ENCODE measurements at places on chromosomes 6 and 20.

DNA sequence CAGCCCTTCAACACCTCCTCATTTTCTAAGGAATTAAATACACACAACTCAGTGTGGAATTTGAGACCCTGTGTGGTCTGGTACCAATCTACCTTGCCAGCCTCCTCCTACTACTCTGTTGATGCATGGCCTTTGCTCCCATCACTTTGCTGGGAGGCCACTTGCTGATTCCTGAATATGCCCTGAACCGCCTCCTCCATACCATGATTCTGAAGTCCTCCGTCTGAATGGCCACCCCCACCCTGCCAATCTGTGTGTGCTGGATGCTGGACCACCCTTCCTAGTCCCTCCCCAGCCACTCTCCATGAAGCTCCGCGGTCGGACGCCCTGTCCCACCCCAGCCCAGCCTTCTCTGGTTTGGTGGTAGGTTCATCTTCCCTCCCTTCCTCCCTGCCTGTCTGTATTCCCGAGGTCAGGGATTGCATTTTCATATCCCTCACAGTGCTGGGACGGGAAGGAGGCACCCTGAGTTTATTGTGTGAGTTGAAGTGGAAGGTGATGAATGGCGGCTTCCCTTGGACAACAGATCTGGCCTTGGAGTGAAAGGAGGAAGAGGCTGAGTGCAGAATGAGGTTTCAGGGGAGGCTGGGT is 138.3 kb downstream of the CDC5L start:
- no peak for ATAC-seq

DNA sequence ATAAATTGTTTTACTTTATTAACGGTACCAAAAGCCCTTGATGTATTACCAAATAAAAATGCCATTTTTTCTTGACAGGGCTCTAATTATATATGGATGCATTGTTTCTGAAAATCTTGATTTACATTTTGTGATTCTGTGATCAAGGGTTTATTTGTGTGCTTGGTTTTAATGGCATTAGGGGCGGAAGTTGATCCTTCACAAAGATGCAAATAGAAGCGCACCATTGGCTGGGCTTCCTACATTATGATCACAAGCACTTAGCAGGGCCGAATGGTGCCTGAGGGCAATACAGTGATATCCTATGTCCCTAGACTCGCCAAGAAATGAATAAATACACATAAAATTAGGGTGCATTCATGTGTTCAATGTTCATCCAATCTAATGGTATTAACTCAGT is 172.9 kb upstream of the UST start:
- ATAC-seq = no peak

- no peak for ATAC-seq
These were observed 35.0 kb upstream of the CD93 start for GRCh38 chr20:23120936-23121750.

- no peak for ATAC-seq
These were observed 14.9 kb upstream of the UBE2V1 start for GRCh38 chr20:50127587-50128519.

GRCh38 chr20:47818016-47818415 is 32.7 kb upstream of the SULF2 start:
- no peak for ATAC-seq

GRCh38 chr6:42427871-42428270 is 23.9 kb downstream of the TRERF1 start:
- ATAC-seq = peak; percentile 41

DNA sequence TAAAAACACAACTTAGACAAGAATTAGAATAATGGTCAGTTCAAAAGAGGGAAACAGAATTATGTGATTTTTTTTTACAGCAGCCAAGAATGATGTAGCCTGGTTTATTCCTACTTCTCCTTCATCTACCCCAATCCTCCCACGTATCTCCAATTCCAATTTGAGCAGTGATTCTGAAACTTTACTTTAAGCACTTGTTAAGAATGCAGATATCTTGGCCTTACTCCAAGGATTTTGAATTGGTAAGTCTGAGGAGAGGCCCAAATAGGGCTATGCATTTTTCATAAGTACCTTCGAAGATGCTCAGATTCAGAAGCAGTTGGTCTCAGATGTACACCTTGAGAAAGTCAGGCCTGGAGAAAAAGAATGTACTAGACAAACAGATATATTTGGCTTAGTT is 233.4 kb upstream of the FLRT3 start:
- ATAC-seq = no peak

DNA sequence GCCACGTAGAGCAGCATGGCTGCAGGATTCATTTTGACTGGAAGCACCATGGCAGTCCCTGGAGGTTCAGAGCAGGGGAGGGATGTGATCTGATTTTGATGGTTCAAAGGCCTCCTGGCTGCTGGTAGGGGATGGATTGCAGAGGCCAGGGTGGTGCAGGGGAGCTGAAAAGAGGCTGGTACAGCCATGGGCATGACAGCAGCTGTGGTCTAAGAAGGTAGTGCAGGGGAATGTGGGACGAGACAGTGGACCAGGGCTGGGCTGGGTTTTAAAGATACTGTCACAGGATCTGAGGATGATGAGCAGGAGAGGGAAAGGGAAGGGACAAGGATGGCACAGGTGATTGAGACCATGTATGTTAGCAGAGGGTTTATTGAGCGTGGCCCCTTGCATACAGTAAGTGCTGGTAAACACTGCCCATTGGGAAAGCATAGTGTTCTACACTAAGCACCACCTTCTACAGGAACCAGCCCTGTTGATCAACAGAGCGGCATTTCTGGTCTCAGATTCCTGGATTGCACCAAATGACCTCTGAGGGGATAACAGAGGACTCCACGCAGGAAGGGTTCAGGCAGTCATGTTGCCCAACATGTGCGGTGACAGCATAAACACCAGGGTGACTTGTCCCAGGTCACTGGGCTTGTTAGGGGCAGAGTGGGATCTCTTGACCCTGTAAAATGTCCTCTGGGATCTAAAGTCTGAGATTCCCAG is 14.5 kb upstream of the SIRPA start:
- ATAC-seq = no peak

DNA sequence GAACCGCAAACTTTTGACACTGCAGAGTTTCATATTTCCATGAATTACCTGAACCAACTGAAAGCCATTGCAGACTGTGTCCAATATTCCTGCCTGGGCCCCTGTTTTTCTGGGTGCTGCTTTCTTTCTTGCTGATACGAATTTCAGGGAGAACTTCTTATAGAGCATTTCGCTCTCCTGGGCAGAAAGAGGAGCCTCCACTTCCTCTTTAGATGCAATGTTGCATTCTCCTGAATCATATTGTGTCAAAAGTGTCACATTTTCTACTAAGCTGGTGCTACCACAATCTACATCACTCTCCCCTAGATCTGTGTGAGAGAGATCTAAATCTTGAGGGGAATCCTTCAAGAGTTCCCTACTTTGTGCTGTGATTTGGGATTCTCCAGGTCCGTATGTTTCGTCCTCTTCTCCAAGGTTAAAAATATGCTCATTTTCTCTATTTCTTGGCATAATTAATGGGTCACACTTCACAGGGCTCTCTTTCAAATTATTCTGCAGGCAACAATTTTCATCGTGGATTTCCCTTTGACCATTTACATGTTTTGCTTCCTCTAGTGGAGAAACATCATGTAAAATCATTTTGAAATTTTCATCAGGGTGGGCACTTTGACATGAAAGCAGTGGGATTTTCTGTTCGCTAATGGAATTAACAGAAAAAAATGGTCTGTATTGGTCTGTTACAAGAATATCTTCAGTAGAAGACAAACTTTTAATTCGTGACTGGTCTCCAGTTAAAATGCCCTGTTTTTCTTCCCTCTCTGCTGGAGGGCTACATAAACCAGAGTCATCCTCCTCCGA is 102.3 kb downstream of the DST start:
- no peak for ATAC-seq

DNA sequence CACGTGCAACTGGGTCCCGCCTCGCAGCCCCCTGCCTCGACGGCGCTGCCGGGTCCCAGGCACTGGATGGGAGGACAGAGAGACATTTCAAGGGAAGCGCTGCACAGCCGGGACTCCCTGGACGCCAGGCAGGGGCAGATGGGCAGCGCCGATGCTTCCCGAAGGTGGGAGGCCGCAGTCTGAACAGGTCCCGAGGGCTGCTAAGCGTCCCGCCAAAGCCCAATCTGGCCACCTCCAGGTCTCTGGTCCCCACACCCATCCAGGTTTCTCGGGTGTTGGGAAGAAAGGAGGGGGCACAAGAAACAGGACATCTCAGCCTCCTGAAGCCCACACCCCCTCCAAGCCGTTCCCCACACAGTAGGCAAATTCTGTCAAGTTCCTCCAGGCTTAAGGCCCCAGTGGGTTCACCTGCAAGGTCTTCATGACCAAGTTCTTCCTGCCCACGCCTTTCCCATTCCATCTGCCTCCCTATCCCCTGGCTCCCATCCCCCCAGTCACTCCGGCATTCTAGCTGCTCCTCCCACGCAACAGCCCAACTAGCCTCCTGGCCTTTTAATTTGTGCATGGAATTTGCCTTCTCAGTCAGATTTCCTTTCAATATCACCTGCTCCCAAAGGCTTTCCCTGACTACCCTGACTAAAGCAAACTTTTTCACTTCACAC is 5.4 kb upstream of the CPXM1 start:
- no peak for ATAC-seq

All from activated CD4-positive, CD25-positive, alpha-beta regulatory T cell treated with anti-CD3 and anti-CD28 coated beads, Interleukin-2, amount 50 U/mL, for 24 hours (primary cell).